ENCODE measurements at places on chromosomes 2 and 18.

- no peak for DNase-seq
These were observed 105.1 kb downstream of the TPO start for GRCh38 chr2:1518331-1518803.

GRCh38 chr2:8315531-8316165 lies 366.2 kb upstream of the ID2 start:
- no peak for DNase-seq

- DNase-seq, result no peak
These were observed 10.9 kb upstream of the NT5C1B start for GRCh38 chr2:18600255-18600613.

GRCh38 chr2:66915237-66915636 lies 480.3 kb downstream of the MEIS1 start:
- DNase-seq, result no peak

DNA sequence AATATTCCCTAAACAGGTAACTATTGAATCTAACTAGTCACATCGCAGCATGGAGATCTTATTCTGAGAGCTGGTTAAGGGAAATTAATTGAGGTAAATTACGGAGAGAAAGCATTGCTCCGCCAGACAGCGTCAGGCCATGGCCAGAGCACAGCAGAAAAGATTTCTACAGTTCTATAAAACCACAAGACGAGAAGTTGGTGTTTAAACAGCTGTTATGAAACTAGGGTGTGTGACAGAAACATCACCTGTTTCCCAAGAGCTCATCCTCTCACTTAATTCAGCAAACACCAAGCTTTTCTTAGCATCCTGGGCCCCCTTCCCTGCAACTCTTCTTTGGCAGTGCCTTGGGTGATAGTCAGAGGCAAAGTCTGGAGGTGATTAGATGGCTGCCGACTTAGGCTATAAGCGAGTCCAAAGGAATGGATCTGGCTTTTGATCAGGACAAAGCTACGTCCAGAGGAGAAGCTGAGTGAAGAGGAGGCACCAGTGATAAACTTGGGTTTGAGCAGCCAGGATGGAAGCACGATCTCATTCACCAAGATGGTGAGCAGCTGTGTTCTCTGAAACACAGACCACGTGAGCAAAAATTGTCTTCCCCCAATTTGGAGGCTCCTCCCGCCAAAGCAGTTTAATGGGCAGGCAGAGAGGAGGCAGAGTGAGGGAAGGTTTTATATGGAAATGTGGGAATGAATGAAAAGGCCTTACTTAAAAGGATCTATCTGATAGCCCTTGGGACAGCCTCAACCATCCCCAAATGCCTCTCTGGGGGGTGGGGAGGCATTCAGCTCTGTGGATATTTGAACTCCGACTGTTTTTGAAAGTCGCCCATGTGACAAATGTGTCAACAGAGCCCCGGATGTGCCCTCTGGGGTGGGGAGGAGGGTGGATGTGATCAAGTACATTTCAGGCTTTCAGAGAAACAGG lies 57.8 kb downstream of the PKDCC start:
- DNase-seq, result no peak

DNA sequence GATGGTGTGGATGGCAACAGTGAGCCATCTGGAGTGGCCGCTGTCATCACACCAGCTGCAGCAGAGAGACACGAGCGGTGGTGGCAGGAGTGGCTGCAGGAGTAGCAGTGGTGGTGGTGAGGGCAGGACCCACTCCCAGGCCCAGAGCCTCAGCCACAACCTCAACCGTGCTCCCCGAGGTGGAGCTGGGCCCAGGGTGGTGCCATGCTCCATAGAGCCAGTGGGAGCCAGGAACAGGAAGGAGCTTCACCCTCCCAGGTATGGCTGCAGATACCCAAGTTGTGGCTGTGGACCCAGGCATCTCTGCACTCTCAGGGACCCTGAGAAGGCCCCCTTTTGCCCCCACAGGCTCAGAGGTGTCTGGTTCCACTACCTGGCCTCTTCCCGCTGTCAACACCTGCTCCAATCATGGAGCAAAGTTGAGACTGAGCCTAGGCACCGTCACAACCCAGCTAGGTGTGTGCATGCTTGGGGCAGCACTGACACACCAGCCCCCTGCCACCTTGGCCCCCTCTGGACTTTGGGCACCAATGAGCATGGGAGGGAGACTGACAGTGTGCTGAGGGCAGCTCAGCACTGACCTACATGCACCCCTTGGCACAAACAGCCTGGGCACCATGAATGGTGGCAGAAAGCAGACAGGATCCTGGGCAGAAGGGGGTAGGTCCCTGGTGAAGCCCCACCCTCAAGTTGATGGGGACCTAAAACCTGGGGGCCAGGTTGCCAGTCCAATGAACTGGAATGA lies 188.9 kb downstream of the NDUFA10 start:
- no peak for DNase-seq

DNA sequence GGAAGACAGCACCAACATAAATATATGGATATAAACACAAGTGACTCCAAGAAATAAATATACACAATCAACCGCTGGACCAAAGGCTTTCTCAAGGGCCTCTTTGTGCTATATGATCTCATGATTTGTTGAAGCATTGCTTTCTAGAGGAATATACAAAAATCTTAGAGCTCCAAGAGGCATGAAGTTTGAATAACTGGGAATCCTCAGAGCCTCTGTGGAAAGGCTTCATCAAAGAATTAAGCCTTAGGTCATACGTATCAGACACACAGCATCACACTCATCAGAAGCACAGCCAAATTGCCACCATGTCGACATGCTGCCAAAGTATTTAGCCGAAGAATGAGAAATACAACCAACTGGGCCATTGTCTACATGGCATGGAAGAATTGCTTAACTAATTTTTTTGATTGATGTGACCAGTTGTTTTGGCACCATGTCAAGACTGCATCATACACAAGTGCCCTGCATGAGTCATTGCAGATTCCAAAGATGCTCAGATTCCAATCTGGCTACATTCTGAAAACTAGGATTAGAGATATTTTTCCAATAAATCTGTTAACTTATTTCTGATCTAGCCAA lies 860.6 kb upstream of the ZEB2 start:
- no peak for DNase-seq

- no peak for DNase-seq
These were observed 13.6 kb downstream of the ANKRD29 start for GRCh38 chr18:23648940-23649607.

DNA sequence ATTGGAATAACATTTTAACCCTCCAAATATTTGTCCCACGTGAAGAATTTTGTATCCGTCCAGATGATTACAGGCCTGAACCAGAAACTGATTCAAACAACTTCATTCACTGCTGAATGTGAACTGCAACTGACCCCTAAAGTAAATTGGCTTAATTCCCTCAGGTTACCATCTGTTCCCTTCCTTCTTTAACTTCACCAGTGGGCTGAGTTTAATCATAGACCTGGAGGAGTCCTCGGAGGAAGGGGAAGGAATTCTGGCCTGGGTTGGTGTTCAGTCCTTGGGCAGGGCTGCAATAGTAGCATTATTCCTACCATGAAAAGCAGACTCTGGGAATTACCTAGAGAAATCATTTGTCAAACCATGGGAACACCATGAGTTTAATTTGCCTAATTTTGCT lies 207.4 kb downstream of the TMEM247 start:
- no peak for DNase-seq

- DNase-seq, result no peak
These were observed 98.9 kb upstream of the CYP1B1 start for GRCh38 chr2:38174646-38175423.

DNA sequence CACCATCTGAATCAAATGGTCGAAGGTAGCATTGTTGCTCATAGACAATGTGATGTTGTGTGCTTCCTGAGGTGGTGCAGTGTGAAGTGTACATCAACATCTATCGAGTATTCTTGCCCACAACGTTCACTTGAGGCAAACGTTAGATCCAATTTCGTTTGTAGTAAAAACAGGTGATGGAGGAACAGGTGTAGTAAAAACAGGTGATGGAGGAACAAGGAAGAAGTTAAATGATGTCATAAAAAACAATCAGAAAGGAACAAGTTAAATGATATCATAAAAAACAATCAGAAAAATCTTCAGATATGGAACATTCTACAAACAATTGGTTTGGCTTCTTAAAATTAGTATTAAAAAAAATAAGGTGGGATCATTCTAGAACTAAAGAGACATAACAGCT lies 11.3 kb downstream of the WDR7 start:
- no peak for DNase-seq

- DNase-seq, result no peak
These were observed 2005.9 kb upstream of the CELF4 start for GRCh38 chr18:39571511-39571910.

DNA sequence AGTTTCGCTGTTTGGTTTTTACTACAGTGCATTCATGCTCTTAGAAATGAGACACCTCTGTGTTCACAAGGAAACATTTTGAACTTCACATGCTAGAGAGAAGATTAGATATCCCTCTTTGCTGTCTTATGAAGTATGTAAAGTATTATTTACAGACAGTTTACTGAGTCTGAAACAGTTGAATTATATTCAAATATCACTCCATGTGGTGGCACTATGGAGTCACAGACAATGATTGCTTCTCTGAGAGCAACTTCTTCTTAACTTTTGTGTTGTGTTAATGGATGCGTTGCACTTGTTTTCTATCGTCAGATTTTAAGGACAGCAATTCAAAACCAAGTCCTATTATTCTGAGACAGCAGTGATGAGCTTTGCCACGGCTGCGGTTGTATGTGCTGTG lies 823.6 kb downstream of the GALR1 start:
- no peak for DNase-seq

DNA sequence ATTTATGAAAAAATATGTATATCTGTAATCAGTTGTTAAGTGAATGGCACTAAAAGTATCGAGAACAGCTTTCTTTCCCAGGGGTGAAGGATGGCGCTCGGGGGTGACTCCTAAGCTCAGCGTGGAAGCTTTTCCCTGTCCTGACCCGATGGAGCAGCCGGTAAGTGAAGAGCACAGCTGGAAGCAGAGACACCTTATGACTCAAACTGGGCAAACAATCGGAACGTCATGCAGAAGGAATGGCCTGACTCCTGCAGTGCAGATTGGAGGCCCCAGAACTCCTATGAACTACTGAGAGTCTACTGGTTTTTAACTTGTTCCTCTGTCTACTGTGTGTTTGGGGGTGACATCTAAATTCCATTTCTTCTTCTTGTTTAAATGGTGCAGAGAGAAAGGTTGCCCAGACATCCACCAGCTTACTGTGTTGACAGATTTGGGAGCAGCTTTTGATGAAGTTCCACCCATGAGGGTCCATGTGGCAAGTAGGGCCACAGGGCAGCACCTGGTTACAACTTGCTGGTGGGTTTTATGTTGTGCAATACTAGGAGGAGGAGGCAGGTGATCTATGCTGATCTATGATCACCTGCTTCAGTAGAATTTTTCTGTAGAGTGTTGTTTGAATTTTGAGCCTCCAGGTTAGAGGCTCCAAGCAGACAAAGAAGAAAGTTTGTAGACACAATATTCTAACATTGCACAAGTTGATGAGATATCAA lies 52.8 kb upstream of the TMEM182 start:
- DNase-seq, result no peak

Data from right lung (tissue), 10 donors.